ENCODE measurements at places on chromosomes 5 and 9.

GRCh38 chr9:93576258-93577077 is at the start of gene PHF2:
TSS of gene PHF2 (plus strand) at chr9:93576584. CDS start at chr9:93576774, 190 bp downstream.
- peak; percentile 46 for DNase-seq

DNA sequence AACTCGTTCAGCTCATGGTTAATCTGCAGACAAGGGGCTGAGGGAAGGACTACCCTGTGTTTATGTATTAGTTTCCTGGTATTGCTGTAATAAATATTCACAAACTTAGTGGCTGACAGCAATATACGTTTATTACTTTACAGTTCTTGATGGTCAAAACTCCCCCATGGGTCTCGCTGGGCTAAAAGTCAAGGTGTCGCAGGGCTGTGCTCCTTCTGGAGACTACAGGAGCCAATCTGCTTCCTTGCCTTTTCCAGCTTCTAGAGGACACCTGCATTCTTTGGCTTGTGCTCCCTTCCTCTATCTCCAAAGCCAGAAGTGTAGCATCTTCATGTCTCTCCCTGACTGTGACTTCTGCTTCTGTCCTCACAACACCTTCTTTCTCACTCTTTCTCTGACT is 653.8 kb upstream of the RIOK2 start:
- DNase-seq = no peak

DNA sequence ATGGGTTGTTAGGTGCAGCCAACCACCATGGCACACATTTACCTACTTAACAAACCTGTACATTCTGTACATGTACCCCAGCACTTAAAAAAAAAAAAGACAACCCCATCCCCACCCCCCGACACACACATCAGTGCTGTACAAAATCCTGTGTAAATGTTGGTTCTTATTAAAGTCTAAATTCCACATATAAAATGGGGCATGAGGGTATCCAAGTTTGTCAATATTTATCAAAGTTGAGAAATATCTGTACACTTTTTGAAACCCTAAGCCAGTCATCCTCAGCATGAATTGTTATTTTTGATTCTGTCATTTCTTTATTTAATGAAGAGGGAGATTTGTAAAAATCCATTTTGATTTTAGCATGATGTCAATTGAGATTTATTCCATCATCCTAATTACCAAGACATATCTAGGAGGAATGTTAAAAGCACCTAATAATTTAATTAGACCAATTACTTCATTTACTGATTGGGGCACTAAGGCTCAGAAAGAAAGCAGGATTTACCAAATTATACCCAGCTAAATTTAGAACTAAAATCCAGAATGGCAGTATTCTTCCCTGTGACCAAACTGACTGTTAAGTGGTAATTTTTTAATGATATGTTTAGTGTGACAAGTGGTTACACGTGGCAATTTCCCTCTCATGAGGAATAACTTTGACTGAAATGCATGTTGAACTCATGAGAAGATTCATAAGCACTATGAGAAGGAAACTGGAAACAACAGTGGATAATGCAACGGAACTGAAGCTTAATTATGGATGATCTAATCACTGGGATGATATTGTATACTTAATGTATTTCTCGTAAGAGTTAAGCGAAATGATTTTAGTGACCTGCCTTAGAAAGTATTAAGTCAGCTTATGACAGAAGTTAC is 195.9 kb downstream of the SGCD start:
- DNase-seq = no peak

DNA sequence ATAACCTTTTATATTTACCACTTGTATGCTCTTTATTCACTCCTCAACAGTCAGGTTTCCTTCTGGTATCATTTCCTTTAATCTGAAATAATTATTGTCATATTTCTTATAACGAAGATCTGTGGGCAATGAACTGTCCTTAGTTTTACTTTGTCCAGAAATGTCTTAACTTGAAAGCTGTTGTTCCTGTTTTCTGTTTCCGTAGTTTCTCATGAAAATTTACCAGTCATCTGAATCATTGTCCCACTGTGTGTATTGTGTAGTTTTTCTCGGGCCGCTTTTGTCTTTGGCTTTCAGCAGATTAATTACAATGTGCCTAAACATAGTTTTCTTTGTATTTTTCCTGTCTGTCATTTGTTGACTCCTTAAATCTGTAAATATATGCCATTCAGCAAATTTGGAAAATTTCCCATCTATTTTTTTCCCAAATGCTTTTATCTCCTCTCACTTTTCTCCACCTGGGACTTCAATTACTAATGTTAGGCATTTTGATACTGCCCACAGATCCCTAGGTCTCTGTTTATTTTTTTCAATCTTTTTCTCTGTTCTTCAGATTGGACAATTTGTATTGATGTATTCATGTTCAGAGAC is 74.9 kb downstream of the PDE8B start:
- no peak for DNase-seq

DNA sequence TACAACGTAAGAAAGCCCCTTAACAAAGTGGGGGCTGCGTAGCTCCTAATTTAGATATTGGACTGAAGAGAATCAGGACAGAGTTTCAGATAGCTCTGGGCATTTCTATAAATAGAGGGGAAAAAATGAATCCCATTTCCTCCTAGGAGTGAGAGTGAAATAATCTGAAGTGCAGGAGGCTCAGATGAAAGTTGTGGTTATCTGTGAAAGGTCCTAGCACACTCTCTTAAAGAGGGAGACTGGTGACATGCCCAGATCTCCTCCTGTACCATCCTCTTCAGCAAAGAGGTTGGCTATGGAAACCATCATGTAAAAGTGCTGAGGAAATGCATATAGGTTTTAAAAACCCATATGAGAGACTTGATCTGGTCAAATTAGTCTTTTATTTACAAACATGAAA is 143.4 kb downstream of the GABRB2 start:
- no peak for DNase-seq

DNA sequence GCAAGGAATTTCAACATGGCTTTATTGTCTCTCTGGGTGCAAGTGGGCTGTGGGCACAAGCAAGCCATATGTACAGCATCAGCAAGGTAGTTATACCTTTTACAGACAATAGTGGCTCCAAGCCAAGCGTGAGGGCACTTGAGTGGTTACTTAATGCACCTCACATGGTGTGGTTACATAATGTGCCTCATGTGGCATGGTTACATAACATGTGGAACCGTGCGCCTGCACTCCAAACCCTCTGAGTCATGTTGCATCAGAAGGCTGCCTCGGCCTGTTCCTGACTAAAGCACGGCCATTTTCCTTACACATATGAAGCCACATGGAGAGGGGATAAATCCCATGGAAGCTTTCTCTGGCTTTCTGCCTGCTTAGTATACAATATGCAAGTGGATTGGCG is 150.9 kb downstream of the OSTF1 start:
- DNase-seq = no peak

- no peak for DNase-seq
These were observed 375.7 kb downstream of the IRX2 start for GRCh38 chr5:2375757-2376250.

GRCh38 chr9:16060436-16061129 is 507.7 kb downstream of the CCDC171 start:
- no peak for DNase-seq

GRCh38 chr5:160747987-160748386 is 104.0 kb downstream of the ATP10B start:
- DNase-seq = no peak

GRCh38 chr5:68070591-68071281 is 144.8 kb upstream of the PIK3R1 start:
- DNase-seq = no peak

DNA sequence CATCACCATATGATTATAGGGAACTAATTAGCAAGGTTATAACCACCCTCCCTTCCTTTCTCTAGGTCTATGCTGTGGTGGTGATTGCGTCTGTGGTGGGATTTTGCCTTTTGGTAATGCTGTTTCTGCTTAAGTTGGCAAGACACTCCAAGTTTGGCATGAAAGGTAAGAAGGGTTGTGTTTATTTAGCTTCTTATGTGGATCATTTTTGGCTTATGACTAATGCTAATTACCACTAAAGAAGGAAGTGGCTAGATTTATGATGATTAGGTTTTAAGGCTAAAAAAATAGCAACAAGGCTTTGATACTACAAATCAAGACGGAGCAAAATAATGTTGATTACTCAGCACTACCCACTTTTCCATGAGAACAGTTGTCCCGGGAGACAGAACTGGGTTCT is 82.4 kb downstream of the NTRK2 start:
- peak; percentile 3 for DNase-seq

- no peak for DNase-seq
These were observed 351.7 kb downstream of the DIRAS2 start for GRCh38 chr9:90290716-90291485.

- DNase-seq = no peak
These were observed 298.4 kb downstream of the TLE1 start for GRCh38 chr9:81390792-81391456.

GRCh38 chr9:82969291-82969690 is 93.7 kb downstream of the RASEF start:
- no peak for DNase-seq

DNA sequence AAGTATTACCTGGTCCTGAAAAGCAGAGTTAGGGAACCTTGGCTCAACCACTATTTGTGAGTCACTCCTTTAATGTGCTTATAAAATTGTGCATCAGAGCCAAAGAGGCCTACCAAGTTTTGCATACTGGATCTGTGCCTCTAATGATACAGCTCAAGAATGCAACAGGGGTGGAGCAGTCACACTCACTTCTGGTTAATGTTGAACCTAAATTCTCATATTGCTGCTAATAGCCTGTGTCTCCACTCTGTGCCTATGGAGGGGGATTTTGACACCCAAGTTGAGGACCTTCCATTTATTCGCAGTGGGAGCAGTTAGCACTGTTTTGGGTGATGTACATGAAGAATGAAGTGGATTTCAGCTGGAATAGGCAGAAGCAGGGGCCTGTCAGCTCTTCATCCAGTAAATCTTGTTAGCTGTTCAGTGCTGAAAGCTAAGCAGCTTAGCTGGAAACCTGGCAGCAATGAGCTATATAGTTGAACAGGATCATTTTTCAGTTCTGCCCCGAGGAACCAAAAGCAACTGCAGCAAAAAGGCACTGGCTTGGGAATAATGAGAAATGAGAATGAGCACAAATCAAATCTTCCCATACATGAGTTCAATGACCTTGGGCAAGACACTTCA is 9.7 kb downstream of the SH3TC2 start:
- DNase-seq = no peak

- no peak for DNase-seq
These were observed 4.2 kb downstream of the UHRF2 start for GRCh38 chr9:6417186-6417585.

GRCh38 chr5:26889815-26890214 is 148.6 kb downstream of the CDH9 start:
- no peak for DNase-seq

DNA sequence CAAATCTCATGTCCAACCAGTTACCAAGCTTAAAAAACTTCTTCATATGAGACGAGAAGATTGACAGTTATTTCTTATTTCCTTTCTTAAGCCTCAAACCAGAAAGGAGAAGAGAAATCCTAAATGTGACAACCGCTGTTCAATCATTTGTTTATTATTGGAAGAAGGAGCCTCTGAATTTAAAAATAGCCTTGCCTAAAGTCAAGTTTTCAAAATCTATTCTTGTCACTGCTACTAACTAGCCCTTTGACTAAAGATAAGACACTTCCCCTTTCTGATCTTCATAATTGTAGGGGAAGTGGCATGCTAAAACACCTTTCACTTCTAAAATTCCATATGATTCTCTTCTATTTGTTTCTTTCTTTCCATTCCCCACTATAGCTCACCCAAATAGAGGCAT is 106.2 kb upstream of the EMB start:
- no peak for DNase-seq

- no peak for DNase-seq
These were observed 179.7 kb upstream of the ISL1 start for GRCh38 chr5:51203598-51203997.

DNA sequence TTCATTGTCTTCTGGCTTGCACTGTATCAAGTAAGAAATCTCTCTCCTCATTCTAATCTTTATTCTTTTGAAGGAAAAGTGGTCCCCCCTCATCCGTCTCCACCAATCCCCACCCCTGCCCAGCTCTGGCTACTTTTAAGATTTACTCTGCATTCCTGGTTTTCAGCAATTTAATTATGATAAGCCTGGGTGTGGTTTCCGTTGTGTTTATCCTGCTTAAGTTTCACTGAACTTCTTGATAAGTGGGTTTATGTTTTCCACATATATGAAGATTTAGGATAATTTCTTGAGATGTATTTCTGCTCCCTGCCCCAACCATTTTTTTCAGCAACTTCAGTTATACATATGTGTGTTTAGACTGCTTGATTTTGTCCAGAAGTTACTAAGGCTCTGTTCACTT is 46.5 kb downstream of the PTBP3 start:
- DNase-seq = no peak

GRCh38 chr9:90198956-90199355 is 443.7 kb downstream of the DIRAS2 start:
- no peak for DNase-seq

DNA sequence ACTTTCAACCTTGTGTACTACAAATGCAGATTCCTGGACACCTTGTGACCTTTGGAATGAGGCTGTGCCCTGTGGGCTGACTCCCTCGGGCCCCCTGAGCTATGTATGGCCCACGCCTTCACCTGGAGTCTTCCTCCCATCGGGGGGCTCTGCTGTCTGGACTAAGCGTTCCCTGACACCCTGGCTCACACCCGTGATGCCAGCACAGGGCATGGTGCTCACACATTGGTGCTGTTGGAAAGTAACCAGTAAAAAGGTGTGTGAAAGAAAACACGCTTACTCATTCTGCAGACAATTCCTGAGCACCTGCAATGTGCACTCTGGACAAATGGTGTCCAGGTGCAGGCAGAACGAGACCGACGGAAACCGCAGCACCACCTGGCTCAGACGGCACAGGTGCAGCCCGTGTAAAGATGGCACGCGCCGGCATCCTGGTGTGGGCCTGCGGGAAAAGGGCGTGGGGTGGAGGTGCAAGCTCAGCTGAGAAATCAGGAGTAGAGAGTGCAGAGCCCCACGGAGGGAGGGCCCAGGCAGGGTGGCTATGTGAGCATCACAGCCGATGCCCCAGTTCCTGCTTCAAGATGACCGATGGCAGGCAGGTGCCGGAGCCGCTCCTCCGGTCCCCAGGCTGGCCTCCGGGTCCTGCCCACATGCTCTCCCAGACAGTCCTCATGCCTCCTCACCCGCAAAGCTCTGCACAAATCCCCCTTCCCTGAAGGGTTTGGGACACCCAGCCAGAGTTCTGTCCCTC is 11.0 kb downstream of the LPCAT1 start:
- DNase-seq = no peak

- no peak for DNase-seq
These were observed 529.3 kb downstream of the DMRTA1 start for GRCh38 chr9:22975951-22976350.

Data from CD4-positive, alpha-beta T cell treated with Interleukin-12 subunit alpha and Interleukin-12 subunit beta, for 1 hour (primary cell).